ENCODE measurements at places on chromosomes 1 and 21. TPM values are rescaled to one million over a fixed set of nuclear protein-coding genes. Genes with fewer than 3 reads are reported as not detected.

Gene RAB3B
- total RNA-seq, result 0.06 TPM

DNA sequence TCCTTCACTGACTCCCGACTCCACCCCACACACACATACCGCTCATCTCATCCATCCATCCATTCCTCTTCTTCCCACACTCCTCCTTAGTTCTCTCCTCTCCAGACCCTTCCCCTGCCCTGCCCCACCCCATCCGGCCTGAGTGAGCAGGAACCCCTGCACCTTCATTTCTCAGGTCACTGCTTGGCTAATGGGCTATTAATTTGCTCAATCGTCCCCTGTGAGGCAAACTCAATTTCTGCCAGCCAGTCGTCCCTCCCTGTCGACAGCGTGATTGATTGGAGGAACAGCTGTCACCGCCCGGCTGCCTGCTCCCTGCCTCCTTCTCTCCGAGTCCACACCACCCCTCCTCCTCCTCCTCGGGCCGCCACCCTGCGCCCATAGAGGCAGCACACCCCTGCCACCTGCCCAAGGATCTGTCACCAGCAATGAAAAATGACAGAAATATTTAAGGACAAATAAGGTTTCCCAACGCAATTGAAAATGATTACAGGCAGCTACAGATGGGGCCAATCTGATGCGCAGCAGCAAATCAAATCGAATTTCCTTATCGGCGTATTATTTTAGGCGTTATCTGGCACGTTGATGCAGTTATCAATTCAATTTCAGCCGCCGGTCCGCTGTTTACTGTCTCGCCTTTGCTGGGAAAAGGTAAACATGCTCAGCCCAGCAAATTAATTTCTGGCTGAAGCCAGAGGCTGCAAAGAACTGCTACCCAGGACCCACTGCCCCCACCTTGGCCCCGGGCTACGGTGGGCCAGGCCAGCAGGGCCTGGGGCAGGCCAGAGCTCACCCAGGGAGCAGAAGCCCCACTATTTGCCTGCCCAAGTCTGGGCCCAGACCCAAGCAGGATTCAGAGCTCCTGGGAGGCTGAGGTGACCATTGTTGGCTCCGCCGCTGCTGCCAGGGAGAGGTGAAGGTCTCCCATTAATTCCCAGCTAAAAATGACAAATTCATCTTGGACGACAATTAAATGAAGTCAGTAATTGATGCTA, 71.3 kb downstream of the TMEM53 start:
- no peak overlapping the region for H3K4me3 ChIP-seq
- H3K27me3 ChIP-seq, result peaks cover 2% of the 10 kb centered on the region
- DNase-seq, result no peak

Gene ARID4B
- total RNA-seq, result 66.6 TPM

DNA sequence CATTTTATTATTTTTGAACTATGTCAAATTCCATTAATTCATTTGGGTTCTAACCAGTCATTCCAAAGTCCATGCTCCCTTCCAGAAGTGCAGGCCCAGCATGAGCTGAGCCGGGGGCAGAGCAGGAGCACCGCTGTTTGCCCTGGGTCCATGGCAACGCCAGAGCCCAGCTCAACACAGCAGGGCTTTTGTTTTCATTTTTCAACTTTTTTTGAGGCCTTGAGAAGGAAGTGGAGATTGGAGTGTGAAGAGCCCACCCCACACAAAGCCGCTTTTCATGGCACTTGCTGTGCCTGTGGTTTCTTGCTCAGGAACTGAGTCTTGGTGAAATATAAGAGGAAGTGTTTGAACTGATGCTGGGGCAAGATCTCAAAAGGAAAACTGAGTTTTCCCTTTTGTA, 13.2 kb upstream of the PRMT2 start:
- DNase-seq, result peak; percentile 59
- peak overlapping the region; percentile 93 for H3K27ac ChIP-seq
- H3K36me3 ChIP-seq, result peaks cover 1% of the 10 kb centered on the region

DNA sequence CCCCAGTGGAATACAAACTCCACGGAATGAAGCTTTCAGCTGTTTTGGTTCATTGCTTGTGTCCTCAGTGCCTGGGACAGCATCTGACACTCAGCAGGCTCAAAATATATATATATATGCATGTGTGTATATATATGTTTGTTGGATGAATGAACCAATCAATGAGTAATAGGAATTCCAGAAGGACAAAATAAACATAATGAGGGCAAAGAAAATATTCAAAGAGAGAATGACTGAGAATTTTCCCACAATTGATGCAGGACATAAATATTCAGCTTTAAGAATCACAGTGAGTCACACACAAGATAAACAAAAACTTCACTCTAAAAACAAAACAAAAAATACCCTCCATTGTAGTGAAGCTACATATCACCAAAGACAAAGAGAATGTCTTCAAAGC, 64.0 kb downstream of the CHD5 start:
- H3K27me3 ChIP-seq, result peaks cover 9% of the 10 kb centered on the region
- H3K4me3 ChIP-seq, result no peak overlapping the region
- DNase-seq, result no peak
- H3K27ac ChIP-seq, result no peak overlapping the region
- H3K36me3 ChIP-seq, result no peaks in the 10 kb centered on the region

- no peaks in the 10 kb centered on the region for H3K36me3 ChIP-seq
- DNase-seq, result no peak
- peaks cover 3% of the 10 kb centered on the region for H3K27me3 ChIP-seq
- H3K4me3 ChIP-seq, result no peak overlapping the region
These were observed 363.5 kb upstream of the DUSP10 start for GRCh38 chr1:222105393-222105737.

- no peak overlapping the region for H3K4me3 ChIP-seq
- H3K36me3 ChIP-seq, result no peaks in the 10 kb centered on the region
- no peak overlapping the region for H3K27ac ChIP-seq
These were observed 456.1 kb upstream of the ADAMTS5 start for GRCh38 chr21:27423038-27423437.

GRCh38 chr1:161046605-161047228, 940 bp upstream of the USF1 start:
- peaks cover 25% of the 10 kb centered on the region for H3K36me3 ChIP-seq
- DNase-seq, result no peak
- no peaks in the 10 kb centered on the region for H3K27me3 ChIP-seq

GRCh38 chr1:231040019-231040799, at the start of gene FAM89A:
Gene FAM89A (minus strand): TSS chr1:231040254. CDS start chr1:231040211, 43 bp downstream.
- H3K4me1 ChIP-seq, result peaks cover 20% of the 10 kb centered on the region
- H3K27ac ChIP-seq, result peak within 1 kb of the TSS; percentile 47
- H3K4me3 ChIP-seq, result peak within 1 kb of the TSS; percentile 83
- peaks cover 20% of the 10 kb centered on the region for H3K27me3 ChIP-seq
- peaks cover 2% of the 10 kb centered on the region for H3K36me3 ChIP-seq

Gene ETV3L
- not detected for total RNA-seq

GRCh38 chr1:236914375-236914774, 89.9 kb downstream of the MT1HL1 start:
- H3K36me3 ChIP-seq, result peaks cover 7% of the 10 kb centered on the region
- H3K27me3 ChIP-seq, result no peaks in the 10 kb centered on the region
- no peak overlapping the region for H3K27ac ChIP-seq

DNA sequence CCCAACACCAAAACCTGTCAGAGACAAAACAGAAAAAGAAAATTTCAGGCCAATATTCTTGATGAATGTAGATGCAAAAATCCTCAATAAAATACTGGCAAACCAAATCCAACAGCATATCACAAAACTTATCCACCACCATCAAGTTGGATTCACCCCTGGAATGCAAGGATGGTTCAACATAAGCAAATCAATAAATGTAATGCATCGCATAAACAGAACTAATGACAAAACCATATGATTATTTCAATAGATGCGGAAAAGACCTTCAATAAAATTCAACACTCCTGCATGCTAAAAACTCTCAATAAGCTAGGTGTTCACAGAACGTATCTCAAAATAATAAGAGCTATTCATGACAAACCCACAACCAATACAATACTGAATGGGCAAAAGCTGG, 3.8 kb upstream of the OR2L5 start:
- H3K27me3 ChIP-seq, result no peaks in the 10 kb centered on the region
- DNase-seq, result no peak

- peaks cover 89% of the 10 kb centered on the region for H3K4me1 ChIP-seq
- peaks cover 47% of the 10 kb centered on the region for H3K36me3 ChIP-seq
- no peak for DNase-seq
- peak overlapping the region; percentile 80 for H3K27ac ChIP-seq
- H3K4me3 ChIP-seq, result peak overlapping the region; percentile 57
These were observed 17.6 kb downstream of the SLC2A1 start for GRCh38 chr1:42940851-42941639.

DNA sequence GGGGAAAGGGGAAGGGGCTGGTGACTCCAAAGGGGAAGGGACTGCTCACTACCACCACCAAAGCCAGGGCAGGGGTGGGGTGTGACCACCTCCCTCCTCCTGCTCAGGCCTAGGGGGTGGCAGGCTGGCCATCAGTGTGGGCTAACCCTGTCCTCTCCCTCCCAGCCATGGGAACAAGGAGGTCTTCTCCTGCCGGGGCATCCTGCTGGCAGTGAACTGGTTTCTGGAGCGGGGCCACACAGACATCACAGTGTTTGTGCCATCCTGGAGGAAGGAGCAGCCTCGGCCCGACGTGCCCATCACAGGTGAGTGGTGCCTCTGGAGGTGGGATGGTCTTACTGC, 5.7 kb downstream of the ZC3H12A start:
- peak overlapping the region; percentile 99 for H3K4me3 ChIP-seq
- H3K27me3 ChIP-seq, result no peaks in the 10 kb centered on the region
- peaks cover 27% of the 10 kb centered on the region for H3K4me1 ChIP-seq
- peaks cover 44% of the 10 kb centered on the region for H3K36me3 ChIP-seq

Gene ZNF281
- total RNA-seq, result 17.2 TPM

Gene MYCL
- not detected for total RNA-seq

DNA sequence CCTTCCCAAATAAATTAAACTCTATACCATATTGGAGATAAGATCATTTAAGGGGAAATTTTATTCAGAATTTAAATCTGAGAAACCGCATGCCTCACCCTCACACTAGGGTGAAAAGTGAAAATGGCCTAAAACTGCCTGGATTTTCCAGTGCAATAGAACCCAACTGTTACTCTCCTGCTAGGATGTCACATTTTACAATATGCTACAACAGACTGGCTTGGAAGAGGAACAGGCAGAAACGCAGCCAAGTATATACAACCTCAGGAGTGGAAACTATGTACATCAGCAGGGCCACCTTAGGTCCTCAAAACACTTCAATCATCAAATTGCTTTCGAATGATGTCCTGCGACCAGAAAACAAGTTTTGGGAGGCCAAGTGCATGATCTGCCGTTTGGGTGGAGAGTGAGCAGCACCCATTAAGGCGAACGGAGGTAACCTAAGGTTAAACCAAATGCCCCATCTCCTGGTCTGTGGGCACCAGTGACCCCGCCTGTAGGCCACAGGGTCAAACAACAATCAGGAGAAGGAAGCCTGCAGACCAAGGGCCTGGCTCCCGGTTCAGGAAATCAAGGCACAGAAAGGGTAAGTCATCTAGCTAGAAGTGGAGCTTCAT, 4.9 kb downstream of the RCAN1 start:
- peaks cover 17% of the 10 kb centered on the region for H3K4me1 ChIP-seq
- peaks cover 13% of the 10 kb centered on the region for H3K27me3 ChIP-seq
- no peak overlapping the region for H3K27ac ChIP-seq
- H3K36me3 ChIP-seq, result no peaks in the 10 kb centered on the region

Gene ZBTB37
- 16.2 TPM for total RNA-seq

- H3K4me1 ChIP-seq, result peaks cover 8% of the 10 kb centered on the region
- H3K27ac ChIP-seq, result no peak overlapping the region
- H3K4me3 ChIP-seq, result no peak overlapping the region
These were observed 113.2 kb downstream of the TENT5C start for GRCh38 chr1:117719004-117719403.

Measured in activated naive CD8-positive, alpha-beta T cell treated with anti-CD3 and anti-CD28 coated beads, Interleukin-2, amount 10 ng/mL, durations not matched to agents 7 days and 5 days (primary cell).